ENCODE measurements at places on chromosomes 1 and 21.

DNA sequence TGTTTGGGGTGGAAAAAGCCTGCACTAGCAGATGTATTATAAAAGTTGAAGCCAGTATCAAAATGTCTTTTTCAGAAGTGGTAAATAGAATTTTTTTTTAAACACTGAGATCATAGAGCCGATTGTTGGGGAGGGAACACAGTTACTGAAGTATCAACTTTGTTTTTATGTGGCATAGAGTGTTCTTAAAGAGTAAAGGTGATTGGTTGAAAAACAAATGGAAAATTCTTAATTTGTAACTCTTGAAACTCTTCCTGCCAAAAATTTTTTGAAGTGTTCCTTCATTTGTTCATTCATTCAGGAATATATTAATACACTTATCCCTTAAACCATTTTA is 83.3 kb downstream of the DISP1 start:
- DNase-seq = no peak

DNA sequence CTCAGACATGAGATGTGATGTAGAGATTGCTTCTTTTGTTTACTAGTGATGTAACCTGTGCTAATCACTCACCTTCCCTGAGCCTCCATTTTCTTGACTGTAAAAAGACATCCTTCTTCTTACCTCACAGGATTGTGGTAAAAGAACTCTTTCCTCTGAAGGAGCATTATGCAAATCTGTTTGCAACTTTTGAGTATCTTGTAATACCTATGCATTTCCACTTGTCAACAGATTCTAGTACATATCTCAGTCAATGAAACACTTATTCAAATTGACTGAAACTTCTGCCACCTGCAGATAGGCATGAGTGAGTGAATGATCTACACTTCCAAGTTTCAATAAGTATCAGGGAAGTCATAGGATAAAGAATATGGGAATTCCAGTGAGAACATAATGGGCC is 174.7 kb downstream of the HHIPL2 start:
- no peak for DNase-seq

DNA sequence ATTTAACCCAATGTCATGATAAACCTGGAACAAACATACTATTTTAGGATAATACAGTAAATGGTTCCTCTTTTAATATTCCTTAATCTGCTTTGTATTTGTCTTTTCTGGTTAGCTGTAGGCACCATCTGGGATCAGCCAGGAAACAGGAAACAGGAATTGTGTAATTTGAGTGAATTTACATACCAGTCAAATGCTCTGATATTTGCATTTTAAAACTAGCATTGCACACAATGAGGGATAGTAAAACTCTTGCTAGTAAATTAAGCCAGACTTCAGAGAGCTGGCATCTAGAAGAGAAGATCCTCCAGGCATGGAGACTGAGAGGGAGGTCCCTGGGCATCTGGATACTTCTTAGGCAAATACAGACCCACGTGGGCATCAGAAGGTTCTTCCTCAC is 103.5 kb downstream of the HMCN1 start:
- no peak for DNase-seq

GRCh38 chr21:15283789-15284188 is 219.0 kb upstream of the NRIP1 start:
- no peak for DNase-seq

DNA sequence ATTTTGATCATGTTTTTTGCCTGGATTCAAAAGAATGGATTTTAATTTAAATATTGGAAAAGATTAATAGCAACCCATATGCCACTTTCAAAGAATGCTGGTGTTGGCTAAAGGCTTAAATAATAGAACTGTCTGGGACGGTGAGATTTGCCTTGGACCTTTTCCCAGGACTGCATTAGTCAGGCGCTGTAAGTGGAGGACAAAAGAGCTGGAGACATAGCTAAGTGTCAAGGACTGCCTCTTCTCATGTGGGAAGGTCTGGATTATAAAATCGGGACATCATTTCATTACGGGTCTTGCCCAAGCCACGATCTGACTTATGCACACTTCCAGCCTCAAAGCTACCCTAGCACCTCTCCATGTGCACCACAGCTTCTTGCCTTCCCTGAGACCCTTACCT is 458.5 kb upstream of the DEPDC1 start:
- DNase-seq = no peak

- no peak for DNase-seq
Measured at GRCh38 chr21:33232291-33233034, 2.7 kb downstream of the IFNAR2 start.

DNA sequence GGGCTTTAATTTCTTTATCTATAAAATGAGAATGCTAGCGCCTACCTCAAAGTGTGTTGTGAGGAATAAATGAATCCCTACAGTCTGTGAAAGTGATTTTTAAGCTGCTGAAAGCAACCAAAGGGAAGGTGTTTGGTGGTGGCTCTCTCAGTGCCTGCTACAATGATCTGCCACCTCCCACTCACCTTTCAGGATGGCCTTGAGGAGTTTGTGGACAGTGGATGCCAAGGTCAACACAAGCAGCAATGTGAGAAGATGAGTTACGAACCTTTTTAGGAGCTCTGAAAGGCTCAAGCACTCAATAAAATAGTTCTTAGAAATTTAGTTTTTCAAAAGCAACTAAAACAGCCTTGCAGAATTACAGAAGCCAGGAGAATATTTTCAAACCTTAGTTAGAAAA is 176.6 kb upstream of the DPT start:
- DNase-seq = no peak

DNA sequence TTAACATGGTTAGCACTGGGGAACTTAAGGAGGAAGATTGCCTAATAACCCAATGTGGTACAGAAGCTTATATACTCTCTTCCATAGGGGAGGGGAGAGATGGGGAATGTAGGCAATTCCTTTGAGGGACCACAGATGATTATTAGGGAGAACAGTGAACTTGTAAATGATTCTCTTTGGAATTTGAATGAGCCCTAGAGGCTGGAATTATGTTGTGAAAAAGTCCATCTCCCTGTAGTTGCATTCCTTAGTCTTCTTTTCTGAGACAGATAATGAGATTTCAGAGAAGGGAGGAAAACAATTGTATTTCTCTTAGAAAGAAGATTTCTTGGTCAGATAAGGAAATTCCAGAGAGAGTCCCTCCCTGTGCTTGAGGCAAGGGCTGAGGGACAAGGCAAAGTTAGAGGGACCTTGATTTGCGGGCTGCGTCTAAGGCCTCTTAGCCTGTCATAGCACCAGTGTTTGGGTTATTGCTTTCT is 89.0 kb upstream of the HMCN1 start:
- no peak for DNase-seq

- DNase-seq = no peak
Measured at GRCh38 chr1:104387716-104388508, 638.2 kb downstream of the AMY1C start.

GRCh38 chr1:186125035-186125434 is 250.0 kb downstream of the TPR start:
- no peak for DNase-seq

GRCh38 chr1:223524930-223525451 is 131.8 kb downstream of the CCDC185 start:
- no peak for DNase-seq

DNA sequence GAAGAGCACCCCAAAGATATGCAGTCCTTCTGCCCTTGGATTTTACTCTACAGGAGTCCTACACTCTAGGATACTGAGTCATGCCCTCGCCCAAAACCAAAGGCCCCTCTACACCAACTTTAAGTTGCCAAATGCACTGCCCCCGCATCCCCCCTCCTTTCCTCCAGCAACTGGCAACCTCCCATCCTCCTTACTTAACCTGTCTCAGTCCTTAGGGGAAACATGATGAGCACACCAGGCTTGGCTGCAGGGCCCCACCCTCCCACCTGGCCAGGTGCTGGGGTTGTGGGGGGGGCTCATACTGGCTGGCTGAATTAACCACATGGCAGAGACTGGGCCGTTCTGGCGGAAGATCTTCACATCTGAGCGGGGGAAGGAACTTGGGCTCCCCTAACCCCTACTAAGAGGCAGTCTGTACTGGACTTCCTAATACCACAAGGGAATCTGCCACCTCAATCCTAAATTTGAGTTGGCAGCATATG is 1.2 kb downstream of the HDGF start:
- DNase-seq = peak; percentile 59

- DNase-seq = no peak
Measured at GRCh38 chr1:226481133-226481532, 67.4 kb upstream of the STUM start.

GRCh38 chr21:44547656-44548331 is 3.5 kb downstream of the KRTAP10-2 start:
- peak; percentile 17 for DNase-seq

- DNase-seq = no peak
Measured at GRCh38 chr1:155487541-155487940, 75.1 kb downstream of the ASH1L start.

DNA sequence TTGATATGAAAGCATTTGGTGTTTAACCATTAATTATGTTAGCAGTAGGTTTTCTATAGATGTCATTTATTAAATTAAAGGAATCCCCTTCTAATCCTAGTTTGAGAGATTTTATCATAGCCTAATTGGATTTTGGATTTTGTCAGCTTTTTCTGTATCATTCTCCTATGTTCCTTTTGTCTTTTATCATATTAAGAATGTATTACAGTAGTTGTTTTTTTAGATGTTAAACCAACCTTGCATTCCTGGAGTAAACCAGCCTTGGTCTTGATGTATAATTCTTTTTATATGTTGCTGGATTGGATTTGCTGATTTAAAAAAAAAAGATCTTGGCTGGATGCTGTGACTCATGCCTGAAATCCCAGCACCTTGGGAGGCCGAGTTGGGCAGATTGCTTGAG is 5.6 kb downstream of the SETDB1 start:
- DNase-seq = no peak

GRCh38 chr1:55127827-55128343 is 87.3 kb downstream of the USP24 start:
- no peak for DNase-seq

- DNase-seq = no peak
Measured at GRCh38 chr1:14189381-14189780, 409.1 kb upstream of the KAZN start.

DNA sequence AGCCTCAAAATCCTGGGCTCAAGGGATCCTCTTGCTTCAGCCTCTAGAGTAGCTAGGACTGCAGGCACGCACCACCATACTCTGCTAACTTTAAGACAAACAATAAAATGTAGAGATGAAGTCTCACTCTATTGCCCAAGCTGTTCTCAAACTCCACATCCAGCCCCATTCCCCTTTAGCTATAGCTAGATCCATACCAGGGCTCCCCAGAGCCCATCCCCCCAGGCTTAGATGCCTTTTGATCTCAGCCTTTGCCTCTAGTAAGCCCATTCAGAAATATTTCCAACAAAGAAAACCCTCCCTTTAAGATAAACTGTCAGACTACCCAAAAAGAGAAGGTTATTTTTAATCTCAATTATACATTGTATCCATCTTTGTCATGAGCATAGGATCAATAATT is 325.4 kb downstream of the CHRM3 start:
- no peak for DNase-seq

GRCh38 chr1:164702664-164703063 is 143.7 kb downstream of the PBX1 start:
- DNase-seq = no peak

DNA sequence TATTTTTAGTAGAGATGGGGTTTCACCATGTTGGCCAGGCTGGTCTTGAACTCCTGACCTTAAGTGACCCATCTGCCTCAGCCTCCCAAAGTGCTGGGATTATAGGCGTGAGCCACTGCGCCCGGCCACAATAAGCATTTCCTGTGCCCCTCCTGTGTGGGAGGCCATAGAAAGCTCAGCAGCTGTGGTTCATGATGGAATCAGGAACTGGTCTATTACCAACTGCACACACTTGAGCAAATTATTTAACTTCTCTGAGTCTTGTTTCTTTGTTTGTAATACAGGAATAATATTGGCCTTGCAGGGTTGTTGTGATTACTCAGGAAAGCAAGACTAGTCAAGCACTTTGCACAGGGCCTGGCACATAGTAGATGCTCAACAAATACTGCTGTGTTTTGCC is 15.0 kb downstream of the RHBG start:
- DNase-seq = no peak

DNA sequence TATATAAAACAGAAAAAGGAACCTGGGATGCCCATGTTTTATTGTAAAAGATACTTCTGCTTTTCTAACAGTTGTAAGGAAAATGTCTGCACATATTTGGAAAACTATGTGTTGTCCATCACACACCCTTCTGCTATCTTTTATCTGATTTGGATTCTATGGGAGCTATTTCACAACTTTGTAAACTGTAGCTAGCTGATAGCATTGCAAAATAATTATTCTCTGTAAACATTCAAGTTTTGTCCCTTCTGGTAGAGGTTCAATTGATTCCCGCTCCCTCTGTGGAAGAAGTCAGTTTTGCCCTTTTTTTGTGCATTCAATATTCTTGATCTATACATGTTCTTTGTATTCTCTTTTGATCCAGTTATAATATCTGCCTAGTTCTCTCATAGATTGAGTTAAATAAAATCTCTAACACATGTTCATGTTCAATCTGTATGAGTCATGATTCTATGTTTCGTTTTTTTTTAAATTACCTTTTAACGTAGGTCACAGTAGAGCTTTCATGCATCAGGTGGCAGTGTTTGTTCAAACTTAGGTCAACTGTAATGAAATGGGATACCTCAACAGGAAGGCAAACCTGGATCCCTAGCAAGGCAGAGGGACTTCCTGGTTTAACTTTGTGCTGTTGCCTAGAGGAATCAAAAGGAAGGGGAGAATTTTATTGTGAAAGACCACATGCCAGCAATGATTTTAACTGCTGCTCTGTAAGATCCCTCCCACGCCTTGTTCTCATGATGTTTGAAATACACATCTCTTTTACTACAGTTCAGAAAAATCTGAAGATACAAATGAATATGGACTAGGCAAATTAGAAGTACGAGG is 26.0 kb upstream of the BCL9 start:
- no peak for DNase-seq

- DNase-seq = no peak
Measured at GRCh38 chr1:30675761-30676160, 47.6 kb downstream of the MATN1 start.

DNA sequence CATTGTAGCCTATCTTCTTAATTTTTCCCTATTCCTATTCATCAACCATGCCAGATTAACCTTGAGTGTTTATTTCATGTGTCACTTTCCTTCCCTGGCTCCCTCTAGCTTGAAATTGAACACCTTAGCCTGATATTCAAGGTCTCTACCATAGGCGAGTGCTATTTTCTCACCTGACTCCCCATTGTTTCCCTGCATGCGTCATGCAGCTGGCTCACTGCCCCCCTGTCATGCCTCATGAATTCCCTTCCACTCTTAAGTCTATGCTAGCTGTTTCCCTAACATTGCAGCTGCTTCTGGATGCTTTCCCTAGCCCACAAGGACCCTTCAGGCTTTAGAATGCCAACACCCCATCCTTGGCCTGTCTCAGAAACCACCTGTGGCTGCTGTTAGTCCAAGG is 56.7 kb upstream of the CD1D start:
- no peak for DNase-seq

GRCh38 chr1:245648749-245649522 is 494.2 kb downstream of the KIF26B start:
- DNase-seq = no peak

All from activated naive CD4-positive, alpha-beta T cell treated with Interleukin-2 at 50 U/mL for 16 hours (primary cell).